ENCODE measurements at places on chromosomes 11 and 22.

- DNase-seq, result no peak
Measured at GRCh38 chr11:83097429-83098075, 25.9 kb upstream of the RAB30 start.

- DNase-seq, result no peak
Measured at GRCh38 chr11:2507945-2508749, 63.3 kb downstream of the KCNQ1 start.

DNA sequence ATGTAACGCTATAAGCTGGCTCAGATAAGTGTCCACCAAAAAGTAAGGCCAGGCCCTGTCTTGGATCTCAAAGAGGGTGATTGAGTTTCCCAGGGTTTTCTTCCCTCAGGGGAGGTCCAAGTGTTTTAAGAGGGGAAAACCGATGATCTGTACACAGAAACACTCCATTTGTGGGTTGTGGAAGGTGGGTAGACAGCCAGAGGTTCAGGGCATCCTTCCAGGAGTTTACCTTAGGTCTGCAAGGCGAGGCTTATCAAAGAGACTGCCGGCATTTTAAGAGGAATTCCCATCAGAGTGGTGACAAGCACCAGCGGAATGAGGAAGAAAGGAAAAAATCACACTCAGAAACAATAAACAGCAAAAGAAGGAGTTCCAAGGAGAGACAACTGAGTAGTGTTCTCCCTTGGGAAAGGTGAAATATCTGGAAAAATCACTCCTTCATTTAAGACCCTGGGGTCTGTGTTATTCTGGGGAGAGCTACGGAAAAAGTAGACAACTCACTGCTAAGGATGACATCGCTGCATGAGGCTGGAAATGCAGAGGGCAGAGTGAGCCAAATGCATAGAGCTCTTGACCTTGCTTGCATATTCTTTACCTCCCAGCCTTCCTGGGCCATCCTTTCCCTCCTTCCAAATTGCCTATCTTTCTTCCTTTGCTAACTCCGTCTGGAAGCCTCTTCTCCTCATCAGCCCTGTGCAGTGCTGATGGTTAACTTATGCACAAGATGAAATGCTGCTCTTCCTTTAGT is 22.1 kb upstream of the MMP7 start:
- no peak for DNase-seq

- DNase-seq, result no peak
Measured at GRCh38 chr11:65852508-65853245, 5.3 kb downstream of the CFL1 start.

DNA sequence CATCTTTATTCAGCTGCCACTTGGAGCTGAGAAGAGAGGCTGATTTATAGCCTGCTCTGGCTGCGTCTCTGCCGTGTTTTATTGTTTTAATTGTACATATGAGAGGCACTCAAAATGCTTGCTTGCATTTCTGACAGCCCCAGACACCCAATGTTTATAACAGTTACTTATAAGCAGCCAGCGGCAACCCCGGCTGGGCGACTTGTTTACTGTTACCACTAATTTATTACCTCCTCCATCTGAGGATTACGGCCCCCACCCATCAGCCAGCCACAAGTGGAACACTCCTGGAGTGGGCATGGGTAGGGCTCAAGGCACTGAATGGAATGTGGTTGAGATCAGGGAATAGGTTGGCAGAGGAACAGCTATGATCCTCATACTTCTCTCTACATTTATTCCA is 61.2 kb downstream of the CLPB start:
- DNase-seq, result no peak

GRCh38 chr22:33028234-33028633 is 29.9 kb downstream of the SYN3 start:
- DNase-seq, result no peak

DNA sequence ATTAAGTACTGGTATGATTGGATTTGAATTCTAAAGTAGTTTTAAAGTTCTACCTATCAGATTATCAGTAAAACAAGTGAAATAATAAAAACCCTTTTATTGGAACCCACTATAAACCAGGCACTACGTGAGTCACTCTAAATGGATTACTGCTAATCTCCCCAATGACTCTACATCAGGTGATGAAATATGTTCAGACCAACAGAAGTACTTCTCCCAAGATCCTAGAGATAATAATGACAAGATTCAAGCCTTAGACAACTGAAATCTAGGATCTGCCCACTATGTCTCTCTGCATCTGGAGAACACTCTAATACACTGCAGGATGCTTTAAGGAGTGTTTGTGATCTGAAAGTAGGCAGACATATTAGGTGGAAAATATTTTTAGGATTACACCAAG is 652.1 kb upstream of the CHORDC1 start:
- DNase-seq, result no peak

GRCh38 chr11:16404781-16405285 is 48.5 kb upstream of the SOX6 start:
- no peak for DNase-seq

DNA sequence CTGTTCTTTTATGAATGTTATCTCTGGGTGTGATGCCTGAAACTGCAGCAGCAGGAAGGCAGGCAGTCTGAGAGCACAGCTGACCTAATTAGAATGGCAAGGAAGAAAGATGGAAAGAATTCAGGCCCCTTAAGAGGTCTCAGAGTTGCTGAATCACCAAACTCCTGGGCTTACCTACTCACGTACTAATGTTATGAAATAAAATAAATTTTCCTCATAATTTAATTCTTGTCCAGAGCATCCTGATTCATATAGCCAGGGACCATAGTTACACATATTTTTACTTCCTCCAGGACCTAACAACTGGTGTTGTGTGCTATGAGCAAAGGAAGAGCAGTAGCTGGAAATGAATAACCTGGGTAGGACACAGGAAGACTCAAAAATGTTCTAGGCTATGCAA is 41.9 kb downstream of the SNX19 start:
- DNase-seq, result no peak

DNA sequence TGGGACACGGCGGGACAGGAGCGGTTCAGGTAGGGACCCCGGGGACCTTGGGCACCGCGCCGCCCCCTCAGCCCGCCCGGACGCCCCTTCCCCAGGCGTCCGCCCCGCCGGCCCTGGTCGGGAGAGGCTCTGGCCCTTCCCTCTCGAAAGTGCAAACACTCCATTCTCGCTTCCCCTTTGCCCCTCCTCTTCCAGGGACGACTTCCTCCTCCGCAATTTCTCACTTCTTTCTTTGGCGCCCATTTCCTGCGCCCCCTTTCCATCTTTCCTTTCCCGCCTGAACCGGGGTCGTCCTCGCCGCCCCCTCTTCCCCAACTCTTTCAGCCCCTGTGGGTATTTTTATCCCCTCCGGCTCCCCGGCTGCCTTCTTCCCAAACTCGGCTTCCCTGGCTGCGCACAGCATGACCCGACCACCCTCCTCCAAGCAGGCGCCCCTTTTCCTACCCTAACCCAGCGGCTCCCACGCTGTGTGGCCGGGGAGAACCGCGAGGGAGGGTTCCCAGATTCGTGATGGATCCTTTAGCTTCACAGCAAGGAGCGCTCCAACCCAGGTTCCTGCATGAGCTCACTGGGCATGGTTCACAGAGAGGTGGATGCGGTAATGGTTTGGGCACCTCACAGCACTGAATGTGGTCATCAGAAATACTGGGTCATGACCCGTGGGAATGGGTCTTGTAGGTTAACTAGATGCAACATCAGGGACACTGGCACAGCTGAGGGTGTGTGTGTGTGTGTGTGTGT is 689 bp downstream of the RAB39A start:
- DNase-seq, result no peak

Data from activated T-cell treated with anti-CD3 and anti-CD28 coated beads for 4 hours (primary cell).